ENCODE measurements at places on chromosomes 13 and 19.

- peak; percentile 83 for DNase-seq
Observed at GRCh38 chr19:48738557-48739403, 1.6 kb downstream of the RASIP1 start.

GRCh38 chr13:106548064-106548696 is 12.7 kb upstream of the EFNB2 start:
- no peak for DNase-seq

DNA sequence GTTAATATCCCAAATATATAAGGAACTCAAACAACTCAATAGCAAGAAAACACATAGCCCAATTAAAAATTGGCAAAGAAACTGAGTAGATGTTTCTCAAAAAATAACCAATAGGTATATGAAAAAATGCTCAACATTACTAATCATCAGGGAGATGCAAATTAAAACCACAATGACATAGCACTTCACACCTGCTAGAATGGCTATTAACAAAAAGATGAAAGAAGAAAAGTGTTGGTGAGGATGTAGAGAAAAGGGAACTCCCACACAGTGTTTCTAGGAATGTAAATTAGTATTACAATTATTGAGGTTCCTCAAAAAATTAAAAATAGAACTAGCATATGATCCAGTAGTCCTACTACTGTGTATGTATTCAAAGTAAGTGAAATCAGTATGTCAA is 1212.8 kb downstream of the DIAPH3 start:
- no peak for DNase-seq

GRCh38 chr13:27794921-27795717 is 2.8 kb downstream of the GSX1 start:
- DNase-seq: no peak

GRCh38 chr13:108304170-108305016 is 34.9 kb downstream of the TNFSF13B start:
- no peak for DNase-seq

GRCh38 chr13:84816567-84817105 is 934.4 kb upstream of the SLITRK1 start:
- no peak for DNase-seq

DNA sequence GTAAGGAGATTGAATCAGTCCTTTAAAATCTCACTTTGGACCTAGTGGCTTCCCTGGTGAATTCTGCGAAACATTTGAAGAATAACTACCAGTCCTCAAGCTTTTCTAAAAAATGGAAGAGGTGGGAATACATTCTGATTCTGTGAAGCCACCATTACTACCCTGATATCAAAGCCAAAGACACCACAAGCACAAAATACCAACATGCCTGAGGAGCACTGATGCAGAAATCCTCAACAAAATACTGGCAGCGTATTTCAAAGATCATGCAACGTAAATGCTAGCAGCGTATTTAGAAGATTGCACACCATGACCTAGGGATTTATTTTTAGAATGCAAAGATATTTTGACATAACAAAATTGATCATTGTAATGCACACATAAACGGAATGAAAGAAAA is 14.4 kb downstream of the ATP4B start:
- no peak for DNase-seq

DNA sequence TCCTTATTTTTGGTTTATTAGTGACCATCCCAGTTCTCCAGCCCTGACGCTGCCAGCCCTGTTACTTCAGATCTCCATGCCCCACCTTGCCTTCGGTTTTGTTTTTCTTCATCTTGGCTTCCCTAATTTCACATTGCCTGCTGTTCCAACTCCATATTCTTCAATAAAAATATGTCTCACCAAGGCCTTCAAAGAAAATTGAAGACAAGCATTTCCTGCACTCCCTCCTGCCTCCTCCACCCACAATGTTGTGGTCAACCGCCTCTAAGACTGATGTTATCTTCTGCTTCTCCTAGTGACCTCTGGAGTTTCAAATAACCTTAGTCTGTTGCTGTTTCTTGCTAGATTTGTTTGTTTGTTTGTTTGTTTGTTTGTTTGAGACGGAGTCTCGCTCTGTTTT is 14.6 kb downstream of the PLD3 start:
- DNase-seq: no peak

DNA sequence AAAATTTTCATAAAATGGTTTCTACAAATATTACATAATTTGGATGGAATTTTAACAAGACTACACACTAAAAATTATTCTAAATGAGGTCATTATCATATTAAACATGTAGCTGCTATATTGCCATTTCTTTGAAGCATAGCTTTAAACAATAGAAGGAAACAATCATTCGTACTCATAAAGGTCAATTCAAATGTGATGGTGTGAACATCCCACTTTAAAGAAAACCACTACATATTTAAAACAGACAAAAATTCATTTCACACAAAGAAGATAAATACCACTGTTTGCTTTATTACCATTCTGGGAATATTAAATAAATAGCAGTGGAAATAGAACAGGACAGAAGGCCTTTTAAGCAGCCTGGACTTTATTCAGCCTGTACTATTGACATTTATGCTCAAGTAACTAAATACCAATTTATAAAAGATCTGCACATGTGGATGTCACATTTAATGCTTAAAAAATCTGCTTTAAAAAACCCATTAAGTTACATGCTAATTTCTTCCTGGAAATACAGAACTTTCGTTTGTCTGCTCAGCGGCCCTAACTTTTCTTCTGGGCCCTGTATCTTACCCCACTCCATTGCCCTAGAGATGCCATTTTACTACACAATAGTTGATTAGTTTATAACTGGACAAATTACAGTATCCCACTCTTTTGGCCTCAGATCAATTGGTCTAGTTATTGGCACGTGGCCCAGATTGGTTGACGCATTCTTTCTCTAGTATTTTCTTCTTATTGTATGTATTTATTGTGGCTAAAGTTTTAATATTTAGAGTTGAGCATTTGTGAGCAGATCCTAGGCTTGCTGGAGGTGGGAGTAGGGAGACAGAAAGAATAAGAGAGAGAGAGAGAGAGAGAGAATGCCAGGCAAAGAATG is 215.1 kb upstream of the SPRY2 start:
- DNase-seq: no peak

DNA sequence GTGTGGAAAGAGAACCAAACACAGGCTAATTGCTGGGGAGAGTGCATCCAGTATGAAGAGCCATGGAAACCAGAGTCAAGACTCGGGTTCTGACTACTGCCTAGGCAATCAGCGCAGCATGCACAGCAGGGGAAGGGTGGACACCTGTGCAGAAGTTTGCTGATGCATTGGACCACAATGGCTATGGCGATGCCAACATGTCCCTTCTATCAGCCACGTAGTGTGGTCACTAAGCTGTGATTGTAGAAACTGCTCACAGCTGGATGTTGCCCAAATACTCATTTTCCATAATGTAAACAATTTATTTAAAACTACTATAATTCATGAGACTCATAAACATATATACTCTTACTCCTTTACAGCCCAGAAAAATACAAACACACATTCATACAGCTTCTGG is 1718.2 kb downstream of the EFNB2 start:
- DNase-seq: no peak

DNA sequence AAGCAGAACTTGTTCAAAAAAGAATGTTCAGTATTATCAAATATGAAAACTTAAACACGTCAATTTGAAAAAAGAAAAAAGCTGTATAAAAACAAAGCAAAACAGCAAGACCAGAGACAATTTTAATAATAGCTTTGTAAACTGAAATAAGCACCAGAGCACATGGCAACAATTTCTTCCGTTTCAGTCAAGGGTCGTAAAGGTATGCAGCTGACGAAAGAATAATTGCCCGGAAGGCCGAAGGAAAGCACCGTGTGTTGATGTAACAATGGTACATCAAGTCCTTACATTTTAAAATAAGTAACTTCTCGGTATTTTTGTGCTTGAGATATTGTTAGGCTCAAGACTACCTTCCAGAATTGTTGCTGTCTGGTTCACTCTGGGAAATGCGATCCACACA is 1.7 kb downstream of the PROSER1 start:
- DNase-seq: no peak

- peak; percentile 13 for DNase-seq
Observed at GRCh38 chr19:56660381-56661107, 11.0 kb downstream of the ZNF835 start.

DNA sequence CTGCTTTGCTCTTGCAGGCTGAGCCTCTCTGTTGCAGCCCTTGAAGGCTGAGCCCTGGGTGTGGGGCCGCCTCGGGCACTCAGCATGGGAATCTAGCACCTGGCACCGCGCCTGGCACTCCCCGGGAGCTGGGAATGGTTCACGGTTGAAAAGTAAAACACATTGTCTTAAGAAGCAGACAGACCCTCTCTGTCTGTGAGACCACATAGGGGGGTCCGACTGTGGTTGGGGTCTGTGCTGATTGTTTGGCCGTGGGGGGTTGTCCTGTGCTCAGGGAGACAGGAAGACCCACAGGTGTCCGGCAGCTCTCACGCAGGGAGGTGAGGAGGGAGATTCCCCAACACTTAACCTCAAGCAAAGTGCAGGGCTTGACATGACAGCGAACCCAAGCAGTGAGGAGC is 64.8 kb downstream of the SOX1 start:
- DNase-seq: no peak

GRCh38 chr13:110652231-110652730 is 36.9 kb downstream of the NAXD start:
- no peak for DNase-seq

DNA sequence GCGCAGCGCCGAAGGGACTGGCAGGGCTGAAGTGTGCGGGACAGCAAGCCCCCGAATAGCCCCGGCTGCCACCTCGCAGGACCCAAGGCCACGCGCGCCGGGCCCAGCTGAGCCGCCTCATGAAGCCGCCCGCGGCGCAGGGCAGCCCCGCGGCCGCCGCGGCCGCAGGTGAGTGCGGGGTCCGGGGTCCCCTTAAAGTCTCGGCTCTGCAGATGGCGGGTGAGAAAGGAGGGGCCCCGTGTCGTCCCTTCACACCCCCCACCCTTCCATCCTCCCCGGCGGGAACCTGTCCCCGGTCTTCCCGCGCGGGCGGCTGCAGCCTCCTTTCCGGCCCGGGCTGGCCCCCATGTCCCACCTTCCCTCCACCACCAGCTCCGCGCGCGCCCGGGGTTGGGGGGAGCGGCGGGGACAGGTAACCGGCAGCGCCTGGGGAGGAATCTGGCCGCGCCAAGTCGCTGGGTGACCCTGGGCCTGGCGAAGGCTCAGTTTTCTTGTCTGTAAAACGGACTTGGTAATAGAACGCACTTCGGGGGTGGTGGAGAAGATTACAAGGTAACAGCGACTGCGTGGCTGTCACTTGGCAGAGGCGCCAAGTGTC is 338 bp downstream of the RGCC start:
- DNase-seq: no peak

Data from SK-N-DZ (cell line).